ENCODE measurements at places on chromosomes 12 and 14. TPM values are rescaled to one million over a fixed set of nuclear protein-coding genes. Genes with fewer than 3 reads are reported as not detected.
A peak's percentile ranks its signal among the peaks of the same experiment; 100 is the strongest.

LRP1-AS gene
- total RNA-seq, result not detected

GPX2 gene
- total RNA-seq, result not detected

TAS2R46 gene
- total RNA-seq, result not detected

FAM222A gene
- 0.47 TPM for total RNA-seq

MYRFL gene
- total RNA-seq, result not detected

CAPZA3 gene
- not detected for total RNA-seq

IL23A gene
- total RNA-seq, result not detected

DNA sequence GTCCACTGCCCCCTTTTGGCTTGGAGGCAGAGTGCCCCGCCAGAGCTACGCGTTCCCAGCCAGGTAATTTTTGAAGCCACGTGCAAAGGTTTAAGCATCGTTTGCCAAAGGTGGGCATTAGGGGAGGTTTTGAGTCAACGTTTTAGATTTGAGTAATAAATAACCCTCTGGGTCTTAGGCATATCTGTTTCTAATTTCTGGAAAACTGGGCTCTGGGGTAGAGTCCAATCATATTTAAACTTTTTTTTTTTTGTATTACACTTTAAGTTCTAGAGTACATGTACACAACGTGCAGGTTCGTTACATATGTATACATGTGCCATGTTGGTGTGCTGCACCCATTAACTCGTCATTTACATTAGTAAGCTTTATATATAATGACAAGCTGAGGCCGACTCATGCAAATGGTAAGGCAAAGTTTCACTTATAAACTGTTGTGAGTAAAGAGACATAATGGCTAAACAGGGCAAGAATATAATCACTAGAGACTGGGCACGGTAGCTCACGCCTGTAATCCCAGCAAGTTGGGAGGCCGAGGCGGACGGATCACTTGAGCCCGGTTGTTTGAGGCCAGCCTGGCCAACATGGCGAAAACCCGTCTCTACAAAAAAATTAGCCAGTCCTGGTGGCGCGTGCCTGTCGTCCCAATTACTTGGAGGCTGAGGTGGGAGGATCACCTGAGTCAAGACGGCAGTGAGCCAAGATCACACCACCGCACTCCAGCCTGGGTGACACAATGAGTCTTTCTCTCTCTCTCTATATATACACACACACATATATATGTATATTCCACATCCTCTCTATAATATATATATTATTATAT lies 491 bp upstream of the NR2C1 start:
- no peak for DNase-seq

DNA sequence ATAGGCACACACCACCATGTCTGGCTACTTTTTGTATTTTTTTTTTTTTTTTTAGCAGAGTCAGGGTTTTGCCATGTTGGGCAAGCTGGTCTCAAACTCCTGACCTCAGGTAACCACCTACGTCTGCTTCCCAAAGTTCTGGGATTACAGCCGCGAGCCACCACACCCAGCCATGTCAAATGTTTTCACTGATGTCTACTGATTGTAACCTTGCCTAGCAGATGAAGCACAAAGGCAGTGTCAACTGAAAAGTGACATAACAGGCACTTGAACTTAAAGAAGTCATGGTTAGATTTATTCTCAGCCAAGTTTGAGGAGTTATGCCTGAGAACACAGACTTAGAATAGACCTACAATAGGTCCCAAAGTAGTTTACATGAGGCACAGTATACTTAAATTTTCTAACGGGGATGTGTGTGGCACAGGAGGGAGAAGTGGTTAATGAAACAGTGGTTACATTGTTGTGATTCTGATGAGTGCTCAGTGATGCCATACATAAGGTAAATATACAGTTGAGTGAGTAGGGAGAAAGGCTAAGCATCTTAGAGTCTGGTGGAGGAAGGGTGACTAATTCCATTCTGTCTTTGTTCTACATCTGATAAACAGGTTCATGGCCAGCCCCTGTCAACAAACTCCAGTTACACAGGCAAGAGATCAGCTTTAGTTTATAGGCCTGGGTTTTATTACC lies 12.6 kb upstream of the RNASE4 start:
- no peak for DNase-seq

DNA sequence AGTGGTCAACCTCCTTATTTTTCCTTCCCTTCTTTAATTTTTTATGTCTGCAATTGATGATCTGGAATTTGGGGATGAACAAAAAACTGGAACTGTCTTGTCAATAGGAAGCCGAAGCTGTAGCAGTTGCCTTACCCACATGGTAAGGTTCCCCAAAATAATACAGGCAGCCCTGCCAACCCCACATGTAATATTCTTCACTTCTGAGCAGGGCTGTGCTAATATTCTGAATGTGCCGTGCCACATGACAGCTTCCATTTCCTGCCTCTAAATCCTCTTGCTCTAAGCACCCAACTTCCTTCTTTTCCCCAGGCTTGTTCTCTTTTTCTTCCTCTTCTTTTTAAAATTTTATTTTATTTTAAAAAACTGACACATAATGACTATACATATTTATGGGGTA lies 39.6 kb downstream of the GPATCH2L start:
- no peak for DNase-seq

DNA sequence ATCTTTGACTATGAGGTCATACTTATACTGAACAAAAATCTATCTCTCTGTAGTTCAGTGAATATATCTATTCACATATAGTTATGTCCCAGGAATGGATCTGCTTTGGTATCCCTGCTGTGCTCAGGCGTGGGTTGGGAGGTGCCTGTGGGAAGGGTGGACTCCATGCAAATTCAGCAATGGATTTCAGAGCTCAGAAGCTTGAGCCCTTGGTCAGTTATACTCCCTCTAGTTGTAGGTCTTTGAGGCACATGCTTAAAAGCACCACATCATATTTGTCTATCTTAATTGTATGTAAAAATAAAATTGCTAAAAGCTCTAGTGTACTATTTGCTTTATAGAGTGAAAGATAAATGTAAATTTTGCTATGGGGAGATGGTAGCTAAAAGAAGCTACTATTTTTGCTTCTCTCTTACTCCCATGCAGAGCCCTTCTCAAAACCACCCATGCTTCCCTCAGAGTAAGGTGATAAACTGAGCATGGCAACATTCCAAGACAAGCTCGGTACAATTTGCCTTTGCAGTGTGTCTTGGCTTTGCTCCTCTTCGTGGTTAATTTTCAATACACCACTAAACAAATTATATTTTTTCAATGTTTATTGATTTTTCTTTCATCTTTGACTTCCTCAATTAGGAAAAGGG lies 54.9 kb downstream of the SLC16A7 start:
- peak; percentile 9 for DNase-seq

- DNase-seq, result no peak
Observed at GRCh38 chr14:86414146-86414545, 884.2 kb downstream of the FLRT2 start.

- DNase-seq, result peak; percentile 41
Observed at GRCh38 chr14:75654127-75654732, 6.4 kb downstream of the ERG28 start.

GRCh38 chr14:74604911-74605310 lies 7.1 kb downstream of the LTBP2 start:
- peak; percentile 28 for DNase-seq

DNA sequence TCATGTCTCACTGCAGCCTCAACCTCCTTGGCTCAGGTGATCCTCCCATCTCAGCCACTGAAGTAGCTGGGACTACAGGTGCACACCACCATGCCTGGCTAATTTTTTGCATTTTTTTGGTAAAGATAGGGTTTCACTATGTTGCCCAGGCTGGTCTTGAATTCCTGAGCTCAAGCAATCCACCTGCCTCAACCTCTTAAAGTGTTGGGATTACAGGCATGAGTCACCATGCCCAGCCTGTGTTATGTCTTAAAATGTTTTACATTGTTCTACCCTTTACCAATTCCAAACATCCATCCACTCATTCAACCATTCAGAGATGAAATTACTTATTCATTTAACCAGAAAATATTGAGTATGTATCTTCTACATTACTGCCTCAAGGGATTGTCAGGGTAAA lies 111.6 kb upstream of the BTG1 start:
- no peak for DNase-seq

- no peak for DNase-seq
Observed at GRCh38 chr12:14991069-14991468, 18.2 kb downstream of the PDE6H start.

- no peak for DNase-seq
Observed at GRCh38 chr14:79321070-79321469, 890.2 kb downstream of the DIO2 start.

GRCh38 chr12:105428793-105429395 lies 98.4 kb downstream of the C12orf75 start:
- no peak for DNase-seq

GRCh38 chr14:52552063-52552988 lies at the start of the genes GPR137C and TXNDC16:
GPR137C (plus strand) TSS chr14:52552836; CDS start chr14:52553148, 312 bp downstream.
TXNDC16 (minus strand) TSS chr14:52552505; CDS start chr14:52543557, 8,948 bp downstream.
- DNase-seq, result peak; percentile 99

GRCh38 chr12:62760779-62761178 lies 174.2 kb downstream of the PPM1H start:
- no peak for DNase-seq

- peak; percentile 73 for DNase-seq
Observed at GRCh38 chr14:37708481-37708880, 113.1 kb downstream of the TTC6 start.

GRCh38 chr14:63209160-63209559 lies 4.9 kb downstream of the RHOJ start:
- no peak for DNase-seq
